ENCODE measurements at places on chromosomes 6 and 20.

DNA sequence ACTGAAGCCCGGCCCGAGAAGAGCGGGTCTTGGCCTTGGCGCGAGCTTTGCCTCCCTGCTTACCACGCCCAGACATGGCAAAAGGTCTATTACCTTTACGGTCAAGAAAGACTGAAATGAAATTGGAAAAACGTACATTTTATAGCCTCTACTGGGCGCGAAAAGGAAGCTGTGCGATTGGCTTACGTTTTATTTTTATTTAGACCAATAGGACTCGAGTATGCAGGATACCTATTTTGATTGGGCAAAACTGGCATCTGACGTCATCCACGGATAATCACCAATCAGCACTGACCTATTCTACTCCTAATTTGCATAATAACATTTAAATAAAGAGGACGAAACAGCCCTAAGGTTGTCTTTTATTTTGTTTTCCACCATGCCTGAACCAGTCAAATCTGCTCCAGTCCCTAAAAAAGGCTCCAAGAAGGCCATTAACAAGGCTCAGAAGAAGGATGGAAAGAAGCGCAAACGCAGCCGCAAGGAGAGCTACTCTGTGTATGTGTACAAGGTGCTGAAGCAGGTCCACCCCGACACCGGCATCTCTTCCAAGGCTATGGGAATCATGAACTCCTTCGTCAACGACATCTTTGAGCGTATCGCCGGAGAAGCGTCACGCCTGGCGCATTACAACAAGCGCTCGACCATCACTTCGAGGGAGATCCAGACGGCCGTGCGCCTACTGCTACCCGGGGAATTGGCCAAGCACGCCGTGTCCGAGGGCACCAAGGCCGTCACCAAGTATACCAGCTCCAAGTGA, 97.4 kb downstream of the OR2B2 start:
- DNase-seq, result no peak

DNA sequence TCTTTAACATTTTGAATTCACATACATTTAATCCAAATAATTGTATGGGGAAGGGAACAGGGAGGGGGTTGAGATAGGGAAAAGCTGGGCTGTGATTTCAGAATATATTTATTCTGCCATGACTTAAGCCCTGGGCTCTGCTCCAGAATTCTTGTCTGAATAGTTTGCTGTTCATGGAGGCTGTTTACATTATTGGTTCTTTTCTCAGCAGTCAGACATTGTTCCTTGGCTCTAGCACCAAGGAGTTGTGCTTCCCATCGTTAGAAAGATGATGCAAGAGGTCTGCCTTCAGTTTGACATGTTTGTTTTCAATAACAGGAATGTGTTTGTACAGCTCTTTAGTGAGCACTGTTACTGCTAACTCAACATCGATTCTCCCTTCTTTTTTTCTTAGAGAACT, 198.8 kb upstream of the CDYL start:
- DNase-seq, result no peak

- no peak for DNase-seq
Observed at GRCh38 chr6:111367393-111368088, 115.5 kb downstream of the REV3L start.

- no peak for DNase-seq
Observed at GRCh38 chr20:33664762-33665144, 2.0 kb upstream of the ACTL10 start.

GRCh38 chr6:84095156-84095555, 61.6 kb downstream of the MRAP2 start:
- DNase-seq, result no peak

DNA sequence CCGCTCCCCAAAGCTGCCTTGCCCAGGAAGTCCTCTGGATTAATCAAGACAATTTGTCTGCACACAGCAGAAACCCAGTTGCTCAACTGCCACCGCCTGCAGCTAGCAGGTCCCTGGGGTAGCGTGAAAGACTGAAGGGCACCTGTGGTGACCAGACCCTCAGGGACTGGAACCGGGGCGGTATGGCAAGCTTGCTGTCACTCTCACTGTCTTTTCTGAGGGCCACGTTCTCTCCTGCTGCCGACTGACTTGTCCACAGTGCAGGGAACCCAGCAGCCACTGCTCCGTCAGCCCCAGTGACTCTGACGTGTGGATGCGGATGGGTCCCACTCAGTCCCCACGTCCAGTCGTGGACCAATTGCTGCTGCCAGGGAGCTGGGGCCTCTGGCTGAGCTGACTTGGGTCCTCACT, 72.8 kb upstream of the PMEPA1 start:
- peak; percentile 52 for DNase-seq

- no peak for DNase-seq
Observed at GRCh38 chr6:47348316-47348863, 38.7 kb upstream of the TNFRSF21 start.

DNA sequence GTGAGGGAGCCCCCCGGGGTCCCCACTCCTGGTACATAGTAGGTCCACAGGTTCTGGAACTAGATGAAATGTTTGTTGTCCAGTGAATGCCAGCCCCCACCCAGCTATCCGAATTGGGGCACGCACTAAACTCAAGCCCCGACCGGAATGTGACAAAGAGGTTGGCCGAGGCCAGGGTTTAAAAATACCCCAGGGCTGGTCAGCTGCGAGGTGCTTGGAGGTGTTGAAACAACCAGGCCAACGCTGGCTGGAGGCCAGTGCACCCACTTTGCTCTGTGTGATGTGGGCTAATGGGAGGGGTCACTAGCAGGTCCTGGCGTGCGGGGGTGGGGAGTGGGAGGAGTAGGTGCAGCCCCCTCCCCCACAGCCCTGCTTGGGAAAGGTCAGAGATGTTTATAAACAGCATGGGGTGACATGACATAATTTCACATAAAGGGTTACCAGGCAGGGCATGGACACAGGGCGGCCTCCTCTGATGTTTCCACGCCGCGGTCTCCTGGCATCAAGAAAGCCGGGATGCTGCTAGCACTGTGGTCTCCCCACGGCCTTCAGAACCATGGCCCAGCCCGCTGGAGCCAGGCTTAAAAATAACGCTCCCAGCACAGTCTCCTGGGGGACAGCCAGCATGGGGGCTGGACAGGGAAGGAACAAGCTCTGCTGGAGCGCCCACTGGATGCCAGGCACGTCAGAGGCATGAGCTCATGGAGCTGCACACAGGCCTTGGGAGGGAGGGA, 111.2 kb upstream of the PTPN1 start:
- DNase-seq, result peak; percentile 78

- DNase-seq, result no peak
Observed at GRCh38 chr6:158029668-158030230, 48.1 kb downstream of the SYNJ2 start.

- no peak for DNase-seq
Observed at GRCh38 chr6:113301651-113302050, 555.5 kb upstream of the MARCKS start.

DNA sequence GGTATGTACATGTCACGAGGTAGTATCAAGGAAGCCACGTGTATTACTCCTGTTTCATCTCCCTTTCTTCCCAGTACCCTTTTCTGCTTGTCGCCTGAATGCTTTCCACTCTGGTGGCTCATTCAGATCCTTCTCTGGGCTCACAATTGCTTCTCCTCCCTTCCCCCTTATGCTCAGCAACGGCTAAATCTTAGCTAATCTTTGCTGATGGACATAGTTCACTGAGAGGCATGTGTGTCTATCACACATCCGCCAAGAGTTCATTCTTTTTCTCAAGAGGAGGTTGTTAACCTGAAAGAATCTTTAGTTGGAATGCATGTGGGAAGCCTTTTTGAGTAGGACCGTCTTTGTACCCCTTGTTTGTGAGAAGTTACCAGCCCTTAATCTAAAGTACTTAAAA, 25.8 kb upstream of the MROH8 start:
- no peak for DNase-seq

DNA sequence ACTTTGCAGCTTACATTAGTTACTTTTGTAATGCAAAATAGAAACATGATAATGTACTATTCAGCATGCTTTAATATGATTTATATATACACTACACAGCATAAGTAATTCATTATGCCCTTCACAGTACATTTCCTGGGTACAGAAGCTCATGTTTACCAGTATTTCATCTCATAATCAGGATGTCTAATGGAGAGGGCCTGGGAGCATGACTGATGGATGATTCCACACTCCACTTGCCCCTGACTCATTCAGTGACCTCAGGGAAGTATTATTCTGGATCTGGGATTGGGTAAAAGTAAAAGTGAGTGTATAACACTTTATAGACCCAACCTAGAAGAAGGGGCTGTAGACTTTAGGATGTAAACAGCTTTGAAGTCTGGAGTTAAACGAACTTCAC, 31.4 kb upstream of the BACH2 start:
- DNase-seq, result no peak

GRCh38 chr6:163655217-163656121, 241.0 kb downstream of the QKI start:
- peak; percentile 9 for DNase-seq

DNA sequence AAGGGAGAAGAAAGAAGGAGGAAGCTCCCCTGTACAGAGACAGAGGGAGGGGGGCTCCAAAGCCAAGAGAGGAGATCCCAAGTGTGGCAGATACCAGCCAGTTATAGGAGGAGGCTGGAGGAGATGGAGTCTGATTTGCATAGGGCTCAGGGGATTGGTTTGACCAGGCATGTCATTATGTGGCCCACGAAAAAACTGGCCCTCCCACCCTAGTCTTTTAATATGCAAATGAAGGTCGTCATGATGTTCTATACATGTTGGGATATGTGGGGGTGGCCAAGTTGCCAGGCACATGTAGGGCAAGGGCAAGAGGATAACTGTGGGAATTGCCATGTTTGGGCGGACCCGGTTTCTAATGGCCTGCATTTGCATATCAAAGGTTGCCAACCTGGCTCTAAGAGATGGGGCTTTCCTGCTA, 17.6 kb upstream of the ZFP64 start:
- DNase-seq, result no peak

- DNase-seq, result no peak
Observed at GRCh38 chr6:9699888-9700287, 715.0 kb downstream of the TFAP2A start.

DNA sequence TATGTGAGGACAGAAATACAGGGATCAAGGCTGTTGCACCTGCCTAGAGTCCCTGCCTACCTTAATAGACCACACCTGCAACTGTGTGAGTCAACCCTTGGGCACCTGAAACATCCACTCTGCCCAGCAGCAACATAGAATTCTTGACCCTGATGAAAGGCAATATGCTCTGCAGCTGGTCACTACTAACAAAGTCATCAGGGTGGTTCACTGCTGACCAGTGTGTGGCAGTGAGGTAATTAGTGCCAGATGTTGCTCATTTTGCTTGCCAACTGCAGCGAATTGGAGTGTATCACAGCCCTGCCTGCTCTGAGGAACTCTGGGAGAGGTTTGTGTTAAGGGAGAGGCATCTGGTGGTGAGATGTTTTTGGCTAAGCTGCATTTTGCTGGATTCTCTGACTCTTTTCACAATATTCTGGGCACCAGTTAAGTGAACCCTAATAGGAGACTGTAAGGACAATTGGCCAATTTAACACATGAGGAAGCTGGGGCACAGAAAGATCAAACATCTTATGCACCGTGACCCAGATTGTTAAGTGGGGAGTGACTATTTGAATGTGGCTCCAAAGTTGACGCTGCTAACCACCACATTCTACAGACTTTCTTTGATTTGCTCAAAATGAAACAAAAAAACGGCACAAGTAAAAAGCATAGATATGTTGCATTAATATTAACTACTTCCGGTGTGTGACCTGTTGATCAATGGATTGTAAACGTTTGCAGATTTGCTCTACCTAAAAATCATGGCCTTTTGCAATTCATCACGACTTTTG, 61.9 kb upstream of the OPRM1 start:
- DNase-seq, result no peak

GRCh38 chr6:64497634-64498033, 862.0 kb downstream of the PHF3 start:
- DNase-seq, result no peak

DNA sequence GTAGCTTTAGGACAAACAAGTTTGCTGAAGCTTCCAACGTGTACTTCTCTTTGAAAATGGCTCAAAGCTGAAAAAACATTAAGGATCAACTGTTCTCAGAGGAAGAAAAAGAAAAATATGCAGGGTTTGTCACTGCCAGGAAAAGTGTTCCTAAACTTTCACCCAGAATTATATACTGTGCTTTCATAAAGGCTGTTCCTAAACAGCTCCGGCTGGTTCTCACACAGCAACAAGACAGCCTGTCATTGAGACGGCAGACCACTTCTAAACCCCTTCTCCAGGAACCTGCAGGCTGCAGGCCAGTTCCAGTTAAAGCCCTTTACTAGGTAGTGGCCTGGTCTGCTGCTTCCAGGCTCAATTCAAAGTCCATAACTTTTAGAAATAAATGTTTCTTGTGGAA, 97.4 kb upstream of the SOX4 start:
- DNase-seq, result no peak

DNA sequence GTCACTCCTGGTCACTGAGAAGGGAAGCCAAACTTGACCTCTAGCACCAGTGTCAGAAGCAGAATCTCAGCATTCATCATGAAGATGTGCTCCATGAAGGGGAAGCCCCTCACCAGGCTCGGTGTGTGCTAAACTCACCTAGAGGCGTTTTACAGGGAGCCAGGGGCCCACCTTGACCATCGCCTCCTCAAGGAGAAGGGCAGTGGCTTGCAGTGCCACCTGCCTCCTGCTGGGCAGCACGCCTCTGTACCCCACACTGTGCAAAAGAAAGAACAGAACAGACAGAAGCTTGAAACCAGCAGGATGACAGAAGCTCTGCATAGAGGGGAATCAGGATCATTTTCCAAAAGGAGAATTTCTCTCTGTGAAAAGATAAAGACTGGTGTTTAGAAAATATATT, 39.7 kb downstream of the NOX3 start:
- no peak for DNase-seq

- no peak for DNase-seq
Observed at GRCh38 chr6:154261688-154262397, 94.8 kb downstream of the IPCEF1 start.

DNA sequence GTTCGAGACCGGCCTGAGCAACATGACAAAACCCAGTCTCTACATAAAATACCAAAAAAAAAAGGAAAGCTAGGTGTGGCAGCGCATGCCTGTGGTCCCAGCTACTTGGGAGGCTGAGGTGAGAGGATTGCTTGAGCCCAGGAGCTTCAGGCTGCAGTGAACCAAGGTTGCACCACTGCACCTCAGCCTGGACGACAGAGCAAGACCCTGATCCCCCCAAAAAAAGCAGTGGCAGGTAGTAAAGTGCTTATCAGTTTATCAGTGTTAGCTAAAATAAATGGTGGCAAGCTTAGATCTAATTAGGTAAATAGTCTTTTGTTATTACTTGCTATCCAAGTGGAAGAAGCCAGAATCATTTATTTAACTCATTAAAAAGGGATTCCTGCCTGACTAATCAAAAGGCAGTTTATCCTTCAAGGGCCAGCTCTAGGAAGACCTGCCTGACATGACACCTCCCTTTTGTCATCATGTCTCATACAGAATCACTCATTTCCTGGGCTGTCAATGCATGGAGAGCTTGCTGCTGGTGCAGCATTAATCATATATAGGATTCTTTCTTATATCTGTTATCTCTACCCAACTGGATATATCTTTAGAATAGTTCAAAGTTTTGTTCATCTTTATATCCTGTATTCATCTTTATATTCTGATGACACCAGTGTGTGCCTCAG, 9.6 kb downstream of the DSTN start:
- no peak for DNase-seq

DNA sequence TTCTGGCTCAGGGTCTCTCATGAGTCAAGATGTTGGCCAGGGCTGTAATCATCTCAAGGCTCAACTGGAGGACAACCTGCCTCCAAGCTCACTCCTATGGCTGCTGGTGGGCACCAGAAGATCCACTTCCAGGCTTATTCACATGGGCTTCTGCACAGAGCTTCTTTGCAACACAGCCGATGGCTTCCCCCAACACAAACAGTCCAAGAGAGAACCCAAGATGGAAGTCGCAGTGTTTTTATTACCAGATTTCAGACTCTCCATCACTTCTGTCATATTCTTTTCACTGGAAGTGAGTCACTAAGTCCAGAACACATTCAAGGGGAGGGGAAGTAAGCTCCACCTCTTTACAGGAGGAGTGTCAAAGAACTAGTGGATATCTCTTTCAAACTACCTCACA, 75.5 kb downstream of the CD164 start:
- DNase-seq, result no peak

Measured in ascending aorta (tissue), 2 donors.